Skeletal muscle cell (primary cell): ENCODE measurements at places on chromosomes 13 and 19.

DNA sequence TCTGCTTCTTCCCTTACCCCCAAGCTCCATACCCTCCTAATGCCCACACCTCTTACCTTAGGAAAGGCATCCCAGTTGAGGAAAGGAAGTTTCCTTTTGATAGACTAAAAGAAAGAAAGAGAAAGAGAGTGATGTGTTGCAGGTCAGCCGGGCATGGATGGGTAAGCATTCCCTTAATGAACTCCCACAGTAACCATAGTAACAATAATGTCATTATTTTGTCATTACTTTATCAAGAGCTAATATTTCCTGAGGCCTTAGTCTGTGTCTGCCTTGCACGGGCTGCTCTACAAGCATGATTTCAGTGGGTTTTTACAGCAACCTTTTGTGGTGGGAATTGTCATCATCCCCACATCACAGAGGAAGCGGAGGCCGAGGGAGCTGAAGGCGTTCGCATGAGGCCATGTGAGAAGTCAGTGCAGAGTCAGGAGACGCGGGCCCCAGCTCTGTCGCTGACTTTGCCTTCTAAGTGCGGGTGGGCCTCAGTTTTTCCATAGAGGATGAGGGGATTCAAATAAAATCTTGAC lies 2.5 kb downstream of the KRTDAP start:
- DNase-seq, result no peak

DNA sequence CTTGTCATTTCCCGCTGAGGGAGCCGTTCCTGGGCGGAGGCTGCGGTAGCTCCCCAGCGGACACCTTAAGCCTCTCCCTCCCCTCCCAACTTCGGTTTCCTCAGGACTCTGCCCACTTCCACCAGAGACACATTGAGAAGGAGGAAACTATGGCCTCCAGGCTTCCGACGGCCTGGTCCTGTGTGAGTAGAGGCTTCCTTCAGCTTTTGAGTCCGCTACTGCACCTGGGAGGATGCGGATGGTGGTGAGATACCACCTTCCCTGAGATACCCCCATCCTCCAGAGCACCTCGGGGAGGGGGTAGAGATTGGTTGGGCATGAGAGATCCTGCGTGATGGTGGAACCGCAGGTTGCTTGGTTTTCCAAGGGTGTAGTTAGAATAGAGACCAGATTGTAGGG lies 955 bp downstream of the ZNF274 start:
- DNase-seq, result no peak

- DNase-seq, result no peak
Measured at GRCh38 chr19:1905863-1906375, 720 bp downstream of the ADAT3 start.

DNA sequence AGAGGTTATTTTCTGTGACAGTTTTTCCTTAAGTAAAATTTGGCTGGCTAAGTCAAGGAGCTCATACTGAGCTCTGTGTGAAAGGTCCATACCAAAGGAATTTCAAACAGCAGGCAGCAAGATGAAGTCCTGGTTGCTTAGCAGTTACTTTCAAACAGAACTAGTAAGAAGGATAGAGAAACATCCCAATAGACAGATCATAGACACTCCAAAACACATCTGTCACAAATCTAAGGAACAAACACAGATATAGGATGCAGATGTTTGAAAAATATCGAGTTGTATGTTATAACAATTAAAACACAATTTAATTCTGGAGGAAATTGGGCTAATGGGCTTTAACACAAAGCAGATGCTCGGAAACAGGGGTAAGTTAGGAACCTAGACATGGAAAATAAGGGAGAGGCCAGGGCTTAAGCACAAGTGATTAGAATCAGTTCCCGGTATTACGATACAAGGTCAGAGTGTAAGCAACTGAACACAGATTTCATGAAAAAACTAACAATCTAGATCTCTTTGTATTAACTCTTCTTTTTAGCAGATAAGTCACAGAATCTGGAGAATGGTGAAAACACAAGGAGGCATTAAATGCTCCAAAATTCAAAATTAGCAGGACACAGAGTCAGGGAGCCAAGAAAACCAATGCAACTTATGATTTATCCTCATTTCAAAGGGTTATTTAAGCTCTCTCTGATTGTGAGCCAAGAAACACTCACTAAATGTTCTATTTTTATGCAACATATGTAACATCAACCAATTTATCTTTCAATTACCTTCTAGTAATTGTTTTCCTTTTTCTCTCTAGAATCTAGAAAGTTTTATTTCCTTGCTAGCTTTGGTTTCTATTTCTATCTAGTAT lies 1992.9 kb upstream of the PCDH20 start:
- no peak for DNase-seq

- DNase-seq, result peak; percentile 58
Measured at GRCh38 chr19:53254411-53255341, at the start of gene ZNF677. Gene ZNF677, minus strand, starts transcription at chr19:53254873. Its CDS starts 3,323 bp downstream, at chr19:53251550.

- DNase-seq, result no peak
Measured at GRCh38 chr19:7779631-7780486, 16.8 kb downstream of the CLEC4M start.

GRCh38 chr19:8192221-8192820 lies 16.8 kb upstream of the CERS4 start:
- DNase-seq, result no peak

DNA sequence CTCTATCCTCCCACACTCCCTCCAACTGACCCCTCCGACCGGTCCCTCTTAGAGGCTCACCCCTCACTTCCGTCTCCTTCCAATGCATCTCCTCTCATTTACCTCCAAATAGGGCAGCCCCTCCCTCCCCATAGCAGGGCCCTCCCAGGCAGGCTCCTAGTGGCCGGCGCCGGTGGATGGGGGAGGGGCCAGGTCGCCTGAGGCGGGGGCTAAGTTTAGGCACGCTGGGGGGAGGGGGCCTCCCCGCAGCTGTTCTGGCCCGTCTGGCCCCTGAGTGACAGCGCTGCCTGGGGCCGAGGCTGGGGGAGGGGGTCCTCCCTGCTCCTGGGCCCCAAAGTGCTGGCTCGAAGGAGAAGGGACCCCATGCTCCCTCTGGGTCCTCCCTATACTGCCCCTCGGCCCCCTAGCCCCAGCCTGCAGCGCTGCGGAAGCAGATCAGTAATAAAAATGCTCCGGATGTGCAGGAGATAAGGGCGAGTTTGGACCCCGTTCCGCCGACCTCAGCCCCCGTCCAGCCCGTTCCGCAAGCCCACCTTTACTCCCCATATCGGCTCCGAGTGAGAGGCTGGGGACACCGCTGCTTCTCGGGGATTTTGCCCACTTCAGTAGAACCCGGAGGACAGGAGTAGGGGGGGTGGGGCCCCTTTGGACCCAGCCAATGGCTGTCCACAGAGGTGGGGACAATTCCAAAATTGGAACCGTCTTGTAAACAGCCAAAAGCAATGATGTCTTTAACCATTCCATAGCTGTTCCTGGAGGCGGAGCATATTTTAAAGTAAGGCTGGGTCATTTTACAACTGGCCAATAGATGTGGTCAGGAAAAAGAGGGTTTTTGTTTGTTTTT lies 4.0 kb downstream of the RTN2 start:
- no peak for DNase-seq

GRCh38 chr13:37407156-37407555 lies 191.4 kb downstream of the POSTN start:
- no peak for DNase-seq

- DNase-seq, result no peak
Measured at GRCh38 chr13:81916461-81916860, 1575.5 kb upstream of the SPRY2 start.

- DNase-seq, result no peak
Measured at GRCh38 chr19:47284324-47284899, 9.7 kb downstream of the INAFM1 start.

- no peak for DNase-seq
Measured at GRCh38 chr13:71618159-71618558, 248.8 kb downstream of the DACH1 start.

GRCh38 chr13:21672796-21673538 lies 2.1 kb downstream of the FGF9 start:
- DNase-seq, result no peak

- DNase-seq, result no peak
Measured at GRCh38 chr19:36115453-36116343, at the start of gene TBCB. Gene TBCB, plus strand, starts transcription at chr19:36115468. Its CDS starts 93 bp downstream, at chr19:36115561.

- no peak for DNase-seq
Measured at GRCh38 chr13:52405767-52406494, at the start of gene THSD1. Gene THSD1, minus strand, starts transcription at chr13:52406172. Its CDS starts 3,572 bp downstream, at chr13:52402600.

DNA sequence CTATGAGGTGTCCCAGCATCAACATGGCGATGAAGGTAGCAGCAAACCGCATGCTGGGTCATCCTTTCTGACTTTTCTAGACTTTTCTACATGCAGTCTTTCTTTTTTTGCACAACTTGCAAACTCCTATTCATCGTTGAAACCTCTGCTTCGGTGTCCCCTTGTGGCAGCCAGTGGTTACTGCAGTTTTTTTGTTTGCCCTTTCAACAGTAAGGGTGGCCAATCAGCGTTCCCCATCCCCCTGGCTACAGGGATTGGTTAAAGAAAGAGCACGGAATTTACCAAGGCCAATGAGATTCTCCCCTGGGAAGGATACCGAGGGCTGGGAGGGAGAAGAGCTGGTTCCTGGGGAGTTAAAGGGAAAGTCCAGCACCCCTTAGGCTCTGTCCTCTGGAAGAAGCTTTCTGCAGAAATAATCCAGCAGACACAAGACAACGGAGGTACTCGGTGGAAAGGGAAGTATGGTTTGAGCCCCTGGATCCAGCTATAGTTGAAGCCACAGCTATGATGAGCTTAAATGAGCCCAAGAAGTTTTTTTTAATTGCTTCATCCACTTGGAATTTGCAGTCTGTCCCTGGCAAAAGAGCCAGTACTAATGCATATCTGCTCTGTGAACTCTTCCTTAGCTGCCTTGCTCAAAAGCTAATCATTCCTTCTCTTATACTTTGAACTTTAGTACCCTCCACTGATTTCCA lies 5.6 kb upstream of the LSM4 start:
- DNase-seq, result peak; percentile 93

DNA sequence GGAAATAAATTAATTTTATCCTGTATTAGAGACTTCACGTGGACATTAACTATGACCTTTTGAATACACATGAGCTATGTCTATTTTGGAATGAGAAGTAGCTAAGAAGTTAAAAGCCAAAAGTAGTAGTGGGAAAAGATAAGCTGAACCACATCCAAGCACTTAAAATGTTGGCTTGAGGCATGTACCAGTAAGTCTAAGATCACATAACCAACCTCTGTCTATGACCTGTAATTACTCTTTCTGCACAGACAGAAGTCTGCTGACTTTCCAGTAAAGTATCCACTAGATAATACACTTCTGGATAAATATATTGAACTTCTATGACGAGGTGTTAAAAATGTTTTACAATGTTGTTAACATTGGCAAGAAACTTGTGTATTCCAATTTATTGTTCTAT lies 68.7 kb downstream of the LIG4 start:
- no peak for DNase-seq

DNA sequence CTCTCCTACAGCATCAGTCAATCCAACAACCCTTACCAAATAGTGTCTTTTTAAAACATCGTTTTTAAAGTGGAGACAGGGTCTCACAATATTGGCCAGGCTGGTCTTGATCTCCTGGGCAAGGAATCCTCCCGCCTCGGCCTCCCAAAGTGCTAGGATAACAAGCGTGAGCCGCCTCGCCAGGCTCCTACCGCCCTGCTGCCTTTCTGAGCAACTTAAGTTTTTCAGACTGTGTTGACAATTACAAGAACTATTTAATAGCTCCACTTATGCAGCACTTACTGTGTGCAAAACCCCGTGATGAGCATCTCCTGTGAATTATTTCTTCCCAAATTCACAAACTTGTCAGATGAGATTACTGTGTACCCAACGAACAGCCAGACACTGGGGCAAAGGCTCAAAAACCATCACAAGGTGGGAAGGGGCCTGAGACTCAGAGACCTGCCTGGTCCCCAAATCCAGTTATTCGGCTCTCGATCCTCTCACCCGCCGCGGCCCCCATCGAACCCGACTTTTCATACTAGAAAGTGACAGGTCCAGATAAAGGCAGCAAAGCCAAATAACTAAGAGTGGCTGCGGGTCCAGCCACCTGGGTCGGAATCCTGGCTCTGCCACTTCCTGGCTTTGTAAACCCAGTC lies 581 bp downstream of the RPL18 start:
- no peak for DNase-seq

GRCh38 chr13:23140492-23140891 lies 40.3 kb upstream of the SGCG start:
- no peak for DNase-seq

GRCh38 chr13:111920932-111921705 lies 145.8 kb upstream of the SOX1 start:
- DNase-seq, result no peak

GRCh38 chr13:42337808-42338600 lies 66.1 kb downstream of the AKAP11 start:
- no peak for DNase-seq

GRCh38 chr19:47058621-47059022 lies 10.2 kb upstream of the TMEM160 start:
- no peak for DNase-seq

GRCh38 chr19:39833160-39833463 lies 850 bp downstream of the DYRK1B start:
- DNase-seq, result no peak
